Liver (tissue), 10 donors: ENCODE measurements at places on chromosomes 16 and 17.

DNA sequence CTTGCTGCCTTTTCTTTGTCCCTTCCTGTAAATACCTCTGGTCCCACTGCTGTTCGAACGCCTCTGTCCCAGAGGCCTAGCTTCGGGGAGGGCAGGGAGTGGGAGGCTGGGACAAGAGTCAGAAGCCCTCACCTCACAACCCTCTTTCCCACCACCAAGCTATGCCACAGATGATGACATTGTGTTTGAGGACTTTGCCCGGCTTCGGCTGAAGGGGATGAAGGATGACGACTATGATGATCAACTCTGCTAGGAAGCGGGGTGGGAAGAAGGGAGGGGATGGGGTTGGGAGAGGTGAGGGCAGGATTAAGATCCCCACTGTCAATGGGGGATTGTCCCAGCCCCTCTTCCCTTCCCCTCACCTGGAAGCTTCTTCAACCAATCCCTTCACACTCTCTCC is 10.4 kb downstream of the ARRB2 start:
- no peak for DNase-seq

DNA sequence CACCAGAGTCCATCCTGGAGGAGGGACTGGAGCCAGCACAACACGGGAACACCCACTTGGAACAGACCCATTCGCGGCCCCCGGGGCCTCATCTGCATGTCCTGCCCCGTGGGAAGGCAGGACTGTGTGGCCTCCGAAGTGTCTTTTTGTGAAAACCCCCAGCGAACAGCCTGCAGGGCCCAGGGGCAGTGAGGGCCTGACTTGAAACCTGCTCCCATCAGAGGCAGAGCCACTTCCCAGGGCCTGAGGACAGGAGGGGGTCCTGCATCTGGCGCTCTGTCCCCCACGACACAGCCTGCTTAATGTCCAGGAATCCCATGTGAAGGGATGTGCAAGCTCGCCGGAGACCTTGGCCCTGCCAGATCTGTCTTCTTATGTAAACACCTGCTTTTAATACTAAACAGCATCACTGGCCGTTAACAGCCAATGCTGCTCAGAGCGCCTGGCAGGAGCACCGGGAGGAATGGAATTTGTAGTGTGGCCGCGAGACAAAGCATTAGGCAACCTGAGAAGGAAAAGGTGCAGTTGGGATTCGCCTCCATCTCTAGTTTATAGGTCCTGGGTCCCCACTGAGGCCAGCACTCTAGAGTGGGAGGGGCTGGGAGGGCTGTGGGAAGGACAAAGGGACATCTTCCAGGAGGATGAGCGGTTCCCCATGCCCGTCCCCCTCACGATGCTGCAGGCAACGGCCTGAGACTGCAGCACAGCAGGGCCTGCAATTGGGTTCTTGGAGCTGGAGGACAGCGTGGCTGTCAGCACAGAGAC is 9.6 kb upstream of the EVPL start:
- DNase-seq, result no peak

GRCh38 chr16:88616320-88616719 is 22.1 kb upstream of the IL17C start:
- DNase-seq, result no peak

DNA sequence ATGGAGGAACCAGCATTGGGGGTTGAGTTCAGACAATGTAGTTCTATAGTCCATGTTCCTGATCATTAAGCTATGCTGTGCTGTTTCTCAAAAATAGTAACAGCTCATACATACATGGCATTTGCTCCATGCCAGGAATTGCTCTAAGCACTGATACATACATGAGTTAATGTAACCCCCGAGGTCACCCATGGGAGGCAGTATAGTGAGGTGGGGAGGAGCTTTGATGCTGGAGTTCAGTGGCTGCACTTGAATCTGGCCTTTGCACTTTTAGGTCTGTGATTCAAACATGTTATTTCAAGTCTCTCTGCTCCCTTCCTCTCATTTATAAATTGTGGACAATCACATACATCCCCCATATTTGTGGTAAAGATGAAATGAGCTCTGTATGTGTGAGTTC is 223.1 kb upstream of the WSB1 start:
- DNase-seq, result no peak

- no peak for DNase-seq
These were observed 31.4 kb upstream of the PMFBP1 start for GRCh38 chr16:72203401-72203800.

DNA sequence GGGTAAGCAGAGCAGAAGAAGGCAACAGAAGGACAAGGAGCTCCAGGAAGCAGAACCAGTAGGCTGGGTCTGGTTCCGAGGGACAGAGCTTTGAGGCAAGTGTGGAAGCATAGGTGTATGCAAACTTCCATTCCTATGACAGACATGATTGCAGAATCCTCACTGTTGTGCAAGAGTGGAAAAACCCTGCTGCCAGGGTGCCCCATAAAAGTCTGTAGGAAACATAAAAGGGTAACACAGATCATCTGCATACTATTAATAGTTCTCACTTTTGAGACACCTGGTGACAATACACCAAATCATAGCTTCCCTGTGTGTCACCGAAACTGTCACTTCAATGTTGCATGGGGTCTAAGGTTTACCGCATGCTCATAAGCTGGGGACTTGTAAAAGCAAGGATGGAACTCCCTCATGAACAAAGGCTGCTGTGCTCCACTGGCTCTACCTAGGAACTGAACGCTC is 39.7 kb downstream of the ARHGAP17 start:
- DNase-seq, result no peak

DNA sequence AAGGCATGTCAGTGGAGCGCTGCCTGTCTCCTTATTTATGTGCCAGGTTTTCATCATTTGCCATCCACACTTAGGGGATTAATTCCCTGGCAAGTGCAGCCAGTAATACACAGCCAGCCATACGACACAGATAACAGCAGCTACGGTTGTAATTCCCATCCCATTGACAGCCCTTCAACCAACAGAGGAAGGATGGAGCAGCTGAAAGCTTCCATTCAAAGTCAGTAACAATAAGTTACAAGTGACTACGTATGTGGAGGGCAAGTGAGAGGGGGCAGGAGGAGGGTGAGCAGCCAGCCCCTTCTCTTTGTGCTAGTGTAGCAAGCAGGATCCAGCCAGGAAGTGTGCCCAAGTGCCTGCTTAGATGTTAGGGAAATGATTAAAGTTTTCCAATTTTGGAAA is 53.8 kb upstream of the LYRM9 start:
- no peak for DNase-seq

GRCh38 chr17:33482636-33483035 is 189.5 kb upstream of the ASIC2 start:
- no peak for DNase-seq
